CD4-positive, alpha-beta memory T cell (primary cell): ENCODE measurements at places on chromosomes 6 and 20.

GRCh38 chr6:6411115-6411514, 90.7 kb upstream of the F13A1 start:
- DNase-seq, result no peak

DNA sequence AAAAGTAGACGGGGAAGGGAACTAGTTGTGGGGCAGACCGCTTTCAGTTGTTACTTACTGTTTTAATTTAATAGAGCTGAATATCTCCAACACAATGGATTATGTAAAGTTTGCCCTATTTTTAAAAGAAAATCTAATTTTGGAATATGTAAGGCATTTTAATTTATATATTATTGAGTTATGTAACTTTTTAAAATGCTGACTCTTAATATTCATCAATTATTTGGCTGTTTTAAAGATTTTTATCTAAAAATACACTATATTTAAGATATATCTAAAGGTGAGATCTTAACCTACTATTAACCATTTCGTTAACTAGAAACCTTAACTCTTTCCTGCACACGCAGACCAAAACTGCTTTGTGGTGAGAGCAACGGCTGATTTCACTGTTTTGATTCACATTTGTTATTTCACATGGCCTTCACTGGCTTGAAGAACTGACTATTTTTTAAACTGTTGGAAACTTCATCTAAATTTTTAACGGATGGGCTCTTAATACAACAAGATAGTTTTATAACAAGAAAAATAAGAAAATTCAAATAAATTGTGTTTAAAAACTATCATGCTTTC, 87.9 kb downstream of the HUS1B start:
- DNase-seq, result no peak

DNA sequence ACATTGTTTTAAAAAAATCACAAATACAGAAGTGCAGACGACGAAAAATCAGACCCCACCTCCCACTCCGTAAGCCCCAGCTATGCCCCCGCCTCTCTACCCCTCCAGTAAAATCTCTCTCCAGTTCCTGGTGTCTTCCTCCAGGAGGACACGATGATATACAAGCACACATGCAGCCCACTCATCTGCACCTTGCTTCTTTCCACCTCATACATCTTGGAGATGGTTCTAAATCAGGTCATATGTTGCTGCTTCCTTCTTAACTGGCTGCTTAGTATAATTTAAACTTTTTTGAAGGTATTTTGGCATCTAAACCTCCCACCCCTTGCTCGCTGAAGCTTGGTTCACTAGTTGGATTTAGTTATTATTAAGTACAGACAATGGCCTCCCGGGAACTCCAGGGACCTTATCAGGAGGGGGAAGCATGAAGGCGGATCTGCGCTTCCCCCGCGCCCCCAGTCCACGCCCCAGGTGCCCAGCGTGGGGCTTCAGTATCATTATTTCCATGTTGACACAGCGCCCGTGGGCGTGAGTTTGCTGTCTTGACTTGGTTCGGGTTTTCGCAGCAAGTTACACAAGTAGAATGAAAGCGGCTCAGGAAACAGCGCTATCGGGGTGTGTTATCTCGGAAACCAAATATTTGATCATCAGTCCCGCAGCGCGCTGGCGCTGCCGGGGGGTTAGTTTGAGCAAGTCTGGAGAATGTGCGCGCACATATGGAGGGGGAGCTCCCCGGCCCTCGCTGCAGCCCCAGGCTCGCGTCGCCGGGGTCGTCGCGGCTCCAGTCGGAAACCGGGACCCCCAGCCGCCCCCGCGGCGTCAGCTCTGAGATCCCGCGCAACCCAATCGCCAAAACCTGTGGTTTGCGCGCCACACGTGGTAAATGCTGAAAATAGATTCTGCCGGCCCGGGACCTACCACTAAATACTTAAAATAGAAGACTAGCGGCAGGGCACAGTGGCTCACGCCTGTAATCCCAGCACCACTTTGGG, 2.3 kb downstream of the BMP7 start:
- DNase-seq, result no peak

GRCh38 chr20:4167261-4168021, 152.1 kb upstream of the RNF24 start:
- no peak for DNase-seq

DNA sequence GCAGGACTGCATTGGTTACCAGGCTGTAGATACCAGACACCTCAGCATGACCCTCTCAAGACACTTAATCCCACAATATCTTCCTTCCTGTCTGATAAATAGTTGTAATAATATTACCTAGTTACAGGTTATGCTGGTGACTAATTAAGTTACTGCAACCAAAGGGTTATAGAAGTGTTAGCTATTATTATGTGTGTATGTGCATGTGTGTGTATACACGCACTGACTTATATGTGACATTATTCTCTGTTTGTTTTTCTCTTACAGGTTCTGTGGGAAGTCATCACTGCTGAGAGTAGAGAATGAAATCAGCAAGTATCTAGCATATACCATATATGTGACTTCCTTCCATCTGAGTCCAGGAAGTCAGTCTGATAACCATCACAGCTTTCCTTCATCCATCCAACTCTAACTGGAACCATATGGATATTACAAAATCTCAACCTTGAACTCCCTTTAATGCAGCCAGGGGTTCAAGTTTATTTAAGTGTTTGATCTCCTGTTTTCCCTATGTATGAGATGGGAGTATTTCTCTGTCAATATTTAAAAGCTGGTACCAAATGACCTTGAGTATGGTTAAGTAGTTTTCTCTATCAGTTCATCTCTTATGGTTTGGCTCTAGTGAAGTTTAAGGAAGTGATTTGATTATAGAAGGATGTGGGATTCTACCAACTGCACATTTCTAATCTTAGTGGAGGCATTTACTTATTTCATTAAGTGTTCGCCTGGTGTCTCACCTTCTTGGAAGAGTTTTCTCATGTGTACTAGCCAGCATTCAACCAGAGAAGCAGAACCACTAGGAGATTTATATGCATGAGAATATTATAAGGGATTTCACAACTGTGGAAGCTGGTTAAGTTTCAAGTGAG, 313.2 kb downstream of the HIVEP2 start:
- no peak for DNase-seq

- DNase-seq, result peak; percentile 38
Measured at GRCh38 chr20:63553933-63554290, at the start of gene FNDC11. TSS of gene FNDC11 (plus strand) at chr20:63554159. CDS start at chr20:63555664, 1,505 bp downstream.

DNA sequence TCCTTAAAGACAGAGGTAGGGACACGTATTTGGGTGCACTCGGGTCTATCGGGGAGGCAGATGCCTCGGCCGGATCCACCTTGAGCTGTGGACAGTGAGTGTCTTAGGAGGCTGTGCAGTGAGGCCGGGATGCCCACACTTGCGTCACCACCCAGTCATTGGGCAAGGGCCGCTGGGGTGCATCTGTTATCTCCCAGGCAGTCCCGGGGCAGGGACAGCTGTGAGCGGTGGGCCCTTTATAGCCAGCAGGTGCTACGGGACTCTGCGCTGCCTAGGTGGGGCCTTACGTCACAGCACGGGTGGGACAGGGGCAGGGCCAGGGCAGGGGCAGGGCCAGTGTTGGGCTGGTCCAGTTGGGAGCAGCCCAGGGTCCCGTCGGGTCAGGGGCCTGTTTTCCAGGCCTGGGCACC, 689 bp upstream of the COL20A1 start:
- DNase-seq, result no peak
